Activated T-helper 2 cell treated with anti-CD3 and anti-CD28 coated beads, Interferon-gamma antibody, Interleukin-2, Interleukin-4, amounts not matched to agents 10 μg/mL and 5 μg/mL and 100 μg/mL, durations not matched to agents 14 hours and 24 hours and 36 hours (primary cell): ENCODE measurements at places on chromosomes 4 and X.

GRCh38 chr4:99379571-99379970 is 27.0 kb upstream of the ADH1C start:
- peaks cover 13% of the 10 kb centered on the region for H3K27me3 ChIP-seq
- no peaks in the 10 kb centered on the region for H3K36me3 ChIP-seq
- no peak overlapping the region for H3K27ac ChIP-seq
- no peaks in the 10 kb centered on the region for H3K4me1 ChIP-seq
- H3K4me3 ChIP-seq, result no peak overlapping the region

- H3K27me3 ChIP-seq, result no peaks in the 10 kb centered on the region
- no peak for DNase-seq
- H3K4me3 ChIP-seq, result no peak overlapping the region
- no peak overlapping the region for H3K27ac ChIP-seq
- H3K4me1 ChIP-seq, result no peaks in the 10 kb centered on the region
- H3K36me3 ChIP-seq, result no peaks in the 10 kb centered on the region
Observed at GRCh38 chr4:180280076-180280475, 1963.1 kb upstream of the TENM3 start.

DNA sequence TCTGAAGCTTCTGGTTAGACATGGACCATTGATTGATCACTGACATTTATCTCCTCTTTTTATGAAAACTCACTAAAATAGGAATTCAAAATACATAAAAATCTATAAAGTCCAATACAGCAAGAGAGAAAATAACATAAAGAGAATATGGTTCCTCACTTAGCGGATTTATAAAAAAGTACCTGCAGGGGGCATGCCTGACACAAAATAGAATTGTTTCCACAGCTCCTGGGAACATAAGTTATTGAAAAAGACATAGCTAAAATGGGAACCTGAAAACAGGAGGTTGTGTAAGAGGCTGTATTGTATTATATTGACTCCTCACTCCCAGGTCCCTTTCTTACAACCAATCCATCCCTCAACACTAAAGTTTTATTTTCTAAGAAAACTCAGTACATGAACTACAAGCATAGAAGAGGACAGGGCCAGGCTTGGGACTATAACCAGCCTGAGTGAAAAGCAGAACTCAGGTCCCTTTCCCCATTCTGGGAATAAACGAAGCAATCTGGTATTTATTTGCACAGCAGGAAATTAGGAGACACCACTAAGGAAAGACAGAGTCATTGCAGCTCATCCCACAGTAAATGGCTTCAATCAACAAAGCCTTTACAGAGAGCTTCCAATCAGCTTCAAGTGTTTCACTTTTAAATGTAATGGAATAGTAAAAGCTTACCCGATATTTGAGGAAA is 121.1 kb upstream of the NDST4 start:
- no peak for DNase-seq
- H3K4me3 ChIP-seq, result no peak overlapping the region
- no peaks in the 10 kb centered on the region for H3K4me1 ChIP-seq
- H3K27me3 ChIP-seq, result no peaks in the 10 kb centered on the region

DNA sequence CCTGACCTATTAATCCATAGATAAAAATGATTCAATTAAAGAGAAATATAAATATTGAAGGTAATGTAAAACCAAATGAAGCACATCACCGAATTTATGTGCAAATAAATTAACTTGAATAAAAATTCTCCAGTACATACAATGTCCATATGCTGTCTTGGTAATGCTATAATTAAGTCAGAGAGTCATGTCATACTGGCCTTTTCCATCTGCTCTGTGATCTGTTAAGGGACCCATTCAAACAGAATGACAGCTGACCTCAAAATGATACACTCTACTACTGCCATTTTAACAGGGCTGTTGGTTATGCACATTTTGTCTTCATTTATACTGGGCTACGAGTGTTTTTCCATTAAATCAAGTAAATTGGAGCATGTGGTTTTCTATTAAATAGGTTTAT is 99.3 kb downstream of the TEX13A start:
- no peaks in the 10 kb centered on the region for H3K27me3 ChIP-seq
- no peak overlapping the region for H3K27ac ChIP-seq
- no peak for DNase-seq

DNA sequence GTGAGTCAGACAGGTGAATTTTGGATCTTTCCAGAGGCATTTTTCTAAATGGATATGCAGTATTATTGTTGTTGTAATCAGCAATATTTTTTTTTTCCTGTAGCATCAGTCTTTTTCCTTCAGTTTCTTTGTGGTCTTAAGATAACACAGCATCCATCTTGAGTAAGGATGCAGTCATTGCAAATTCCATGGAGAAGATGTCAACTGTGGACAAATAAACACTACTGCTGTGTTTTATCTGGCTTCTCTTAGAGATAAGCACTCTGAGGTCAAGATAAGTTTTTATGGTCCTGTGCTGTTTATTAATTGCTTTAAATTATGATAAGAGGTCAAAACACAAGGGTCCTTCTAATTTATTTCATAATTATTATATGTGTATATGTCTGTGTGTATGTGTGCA is 1255.7 kb downstream of the ADGRL3 start:
- H3K27me3 ChIP-seq, result no peaks in the 10 kb centered on the region
- no peak for DNase-seq
- no peaks in the 10 kb centered on the region for H3K4me1 ChIP-seq
- no peak overlapping the region for H3K27ac ChIP-seq

DNA sequence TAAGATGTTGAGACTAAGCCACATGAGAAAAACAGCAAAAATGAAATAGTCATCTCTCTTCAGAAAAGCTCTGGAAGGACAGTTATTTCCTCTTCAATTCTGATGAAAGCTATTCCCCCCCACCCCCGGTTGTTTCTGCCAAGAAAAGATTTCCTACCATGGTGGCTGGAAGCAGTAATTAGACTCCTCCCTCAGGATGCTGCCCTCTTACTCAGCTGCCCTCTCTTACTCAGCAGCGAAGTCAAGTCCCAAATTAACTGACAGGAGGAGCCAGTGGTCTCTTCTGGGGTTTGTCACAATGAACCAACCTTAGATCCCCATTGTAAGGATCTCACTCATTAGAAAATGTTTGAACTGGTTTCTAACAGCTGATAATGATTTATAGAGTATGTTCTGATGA is 38.0 kb downstream of the GPM6B start:
- H3K36me3 ChIP-seq, result peaks cover 14% of the 10 kb centered on the region
- H3K4me3 ChIP-seq, result no peak overlapping the region
- H3K27me3 ChIP-seq, result no peaks in the 10 kb centered on the region
- H3K27ac ChIP-seq, result no peak overlapping the region

GRCh38 chrX:42973321-42973720 is 195.4 kb upstream of the PPP1R2C start:
- no peaks in the 10 kb centered on the region for H3K36me3 ChIP-seq
- DNase-seq, result no peak
- no peaks in the 10 kb centered on the region for H3K27me3 ChIP-seq
- H3K27ac ChIP-seq, result no peak overlapping the region
- no peak overlapping the region for H3K4me3 ChIP-seq

DNA sequence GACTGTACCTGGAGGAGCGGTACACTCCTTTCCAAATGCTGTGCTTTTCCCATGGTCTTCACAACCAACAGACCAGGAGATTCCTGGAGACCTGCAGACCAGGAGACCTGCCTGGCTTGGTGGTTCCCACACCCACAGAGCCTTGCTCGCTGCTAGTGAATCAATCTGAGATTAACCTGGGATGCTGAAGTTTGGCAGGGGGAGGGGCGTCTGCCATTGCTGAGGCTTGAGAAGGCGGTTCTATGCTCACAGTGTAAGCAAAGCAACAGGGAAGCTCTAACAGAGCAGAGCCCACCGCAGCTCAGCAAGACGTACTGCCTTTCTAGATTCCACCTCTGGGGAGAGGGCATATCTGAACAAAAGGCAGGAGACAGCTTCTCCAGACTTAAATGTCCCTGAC is 34.5 kb upstream of the FAAH2 start:
- no peaks in the 10 kb centered on the region for H3K36me3 ChIP-seq
- no peak for DNase-seq
- no peaks in the 10 kb centered on the region for H3K4me1 ChIP-seq
- H3K4me3 ChIP-seq, result no peak overlapping the region
- H3K27ac ChIP-seq, result no peak overlapping the region

DNA sequence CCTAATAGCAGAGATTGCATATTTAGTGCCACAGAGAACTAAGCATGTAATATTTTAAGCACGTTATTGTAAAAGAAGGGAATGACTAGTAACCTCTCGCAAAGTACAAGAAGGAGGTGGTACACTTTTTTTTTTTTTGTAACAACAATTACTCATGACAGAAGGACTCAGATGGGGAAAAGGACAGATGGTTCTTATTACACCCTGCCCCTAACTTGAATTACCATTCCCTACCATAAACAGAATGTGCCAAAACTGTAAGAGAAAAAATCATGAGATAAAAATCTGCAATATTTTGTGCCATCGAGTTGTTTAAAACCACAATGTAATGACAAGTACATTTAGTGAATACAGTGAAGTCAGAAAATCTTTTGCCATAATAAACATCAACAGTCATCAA is 33.0 kb upstream of the RAPGEF2 start:
- DNase-seq, result no peak
- H3K4me1 ChIP-seq, result peaks cover 6% of the 10 kb centered on the region
- H3K36me3 ChIP-seq, result no peaks in the 10 kb centered on the region
- H3K4me3 ChIP-seq, result no peak overlapping the region

DNA sequence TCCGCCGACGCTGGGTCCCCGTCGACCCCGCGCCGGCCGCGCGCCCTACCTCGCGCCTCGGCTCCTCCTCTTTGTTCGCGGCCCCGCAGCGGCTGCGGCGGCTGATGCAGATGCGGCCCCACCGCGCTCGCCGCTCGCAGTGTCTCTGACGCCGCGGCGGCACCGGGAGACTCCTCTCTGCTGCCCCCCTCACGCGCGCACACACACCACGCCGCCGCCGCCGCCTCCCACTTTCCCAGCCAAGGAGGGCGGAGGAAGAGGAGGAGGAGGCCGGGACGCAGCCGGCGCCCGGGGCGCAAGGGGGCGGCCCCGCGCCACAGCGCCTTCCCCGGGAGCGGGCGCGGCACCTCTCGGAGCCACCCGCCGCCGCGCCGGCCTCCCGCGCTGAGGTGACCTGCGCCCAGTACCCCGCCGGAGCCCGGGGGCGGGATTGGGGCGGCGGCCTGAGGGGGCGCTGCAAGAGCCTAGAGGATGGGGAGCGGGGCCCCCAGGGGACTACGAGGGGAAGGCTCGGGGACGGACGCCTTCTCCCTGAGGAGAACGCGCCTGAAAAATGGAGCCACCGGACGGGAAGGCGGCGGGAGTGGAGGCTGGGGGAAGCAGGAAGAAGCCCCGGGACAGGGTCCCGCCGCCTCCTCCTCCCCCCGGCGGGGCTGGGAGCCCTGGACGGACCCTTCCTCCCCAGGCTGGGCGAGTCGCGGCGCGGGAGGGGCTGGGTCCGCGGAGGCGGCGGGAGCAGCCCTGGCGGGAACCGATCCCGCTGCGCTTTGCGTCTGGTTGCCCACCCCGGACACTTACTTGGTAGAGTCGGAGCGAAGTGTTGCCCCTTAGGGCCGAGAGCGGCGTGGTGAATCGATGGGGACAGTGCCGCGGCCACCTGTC is at the start of gene SH3RF1:
Gene SH3RF1, minus strand, starts transcription at position 147 of the 882 bp plus-strand sequence. CDS start 1,744 bp downstream, outside the sequence.
- peak within 1 kb of the TSS; percentile 75 for H3K4me3 ChIP-seq
- H3K27ac ChIP-seq, result no peak within 1 kb of the TSS
- peaks cover 61% of the 10 kb centered on the region for H3K27me3 ChIP-seq
- peak; percentile 13 for DNase-seq
- no peaks in the 10 kb centered on the region for H3K36me3 ChIP-seq

GRCh38 chrX:131735127-131735526 is 191.3 kb downstream of the OR13H1 start:
- H3K36me3 ChIP-seq, result peaks cover 30% of the 10 kb centered on the region
- no peak overlapping the region for H3K4me3 ChIP-seq
- DNase-seq, result no peak
- no peak overlapping the region for H3K27ac ChIP-seq
- no peaks in the 10 kb centered on the region for H3K27me3 ChIP-seq

- H3K27me3 ChIP-seq, result peaks cover 4% of the 10 kb centered on the region
- no peaks in the 10 kb centered on the region for H3K4me1 ChIP-seq
- no peaks in the 10 kb centered on the region for H3K36me3 ChIP-seq
- no peak overlapping the region for H3K4me3 ChIP-seq
- H3K27ac ChIP-seq, result no peak overlapping the region
Observed at GRCh38 chr4:55768291-55768690, 51.3 kb upstream of the EXOC1L start.

GRCh38 chrX:76517544-76517943 is 90.0 kb downstream of the MAGEE1 start:
- no peaks in the 10 kb centered on the region for H3K36me3 ChIP-seq
- H3K27ac ChIP-seq, result no peak overlapping the region
- no peak overlapping the region for H3K4me3 ChIP-seq
- no peaks in the 10 kb centered on the region for H3K27me3 ChIP-seq
- DNase-seq, result no peak

DNA sequence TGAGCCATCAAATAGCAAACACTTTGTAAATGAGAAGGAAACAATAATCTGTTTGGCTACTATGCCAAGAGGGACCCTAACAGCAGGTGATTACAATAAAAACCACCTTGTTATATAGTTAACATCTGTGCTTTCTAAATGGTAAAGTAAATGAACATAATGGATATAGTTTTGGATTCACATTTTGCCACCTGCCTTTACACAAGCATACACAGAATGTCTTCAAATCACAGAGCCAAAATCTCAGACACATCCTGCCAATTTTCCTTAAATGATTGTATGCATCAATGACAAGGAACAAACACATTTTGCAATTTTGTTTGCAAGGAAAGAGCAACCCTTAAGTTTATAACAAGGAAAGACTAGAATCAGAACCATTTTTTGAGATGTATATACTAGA is 334.2 kb downstream of the FSTL5 start:
- DNase-seq, result no peak
- no peaks in the 10 kb centered on the region for H3K27me3 ChIP-seq
- H3K4me3 ChIP-seq, result no peak overlapping the region
- H3K27ac ChIP-seq, result no peak overlapping the region
- H3K4me1 ChIP-seq, result no peaks in the 10 kb centered on the region

DNA sequence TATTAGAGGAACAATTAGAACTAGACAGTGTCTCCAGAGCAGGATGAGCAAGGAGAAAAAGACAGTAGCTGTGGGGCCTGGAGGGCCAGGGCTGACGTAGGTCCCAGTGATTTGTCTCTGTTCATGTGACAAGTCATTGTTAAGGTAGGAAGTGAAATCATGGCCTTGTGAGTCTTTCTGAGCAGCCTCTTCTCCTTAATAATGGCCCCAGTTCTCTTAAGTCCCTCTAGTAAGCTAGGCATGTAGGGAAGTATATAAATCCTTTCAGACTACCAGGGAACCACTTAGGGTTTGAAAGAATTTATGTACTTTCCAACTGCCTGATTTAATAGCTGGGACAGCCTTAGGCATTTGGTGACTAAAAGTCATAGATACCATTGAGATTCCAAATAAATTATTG is 133.0 kb downstream of the KLHL8 start:
- no peak overlapping the region for H3K4me3 ChIP-seq
- peaks cover 21% of the 10 kb centered on the region for H3K4me1 ChIP-seq
- no peaks in the 10 kb centered on the region for H3K27me3 ChIP-seq
- DNase-seq, result no peak
- peaks cover 26% of the 10 kb centered on the region for H3K36me3 ChIP-seq

DNA sequence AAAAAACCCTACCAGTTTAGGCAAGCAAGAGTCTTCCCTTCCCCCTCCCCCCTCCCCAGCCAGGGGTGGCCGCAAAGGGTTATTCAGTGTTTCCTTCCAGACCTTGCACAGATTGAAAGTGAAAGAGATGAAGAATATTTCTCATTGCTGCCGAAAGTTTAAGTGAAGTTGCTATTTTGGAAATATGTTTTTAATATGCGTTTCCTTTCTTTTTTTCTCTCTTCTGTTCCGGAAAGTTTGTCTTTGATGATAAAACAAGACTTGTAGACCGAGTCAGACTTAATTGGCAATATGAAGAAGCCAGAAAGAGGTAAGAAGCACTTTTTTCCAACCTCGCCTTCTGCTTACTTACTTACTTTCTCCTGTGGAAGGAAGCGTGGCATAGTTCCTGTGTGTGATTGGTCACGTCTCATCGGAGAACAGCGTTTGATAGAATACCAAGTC is 58.5 kb upstream of the CLCN4 start:
- H3K4me3 ChIP-seq, result peak overlapping the region; percentile 76
- H3K27me3 ChIP-seq, result no peaks in the 10 kb centered on the region
- H3K36me3 ChIP-seq, result peaks cover 52% of the 10 kb centered on the region
- peak overlapping the region; percentile 91 for H3K27ac ChIP-seq
